Stimulated activated CD4-positive, alpha-beta T cell treated with anti-CD3 and anti-CD28 coated beads, Interleukin-4, amount 100 ng/mL, for 4 hours (primary cell): ENCODE measurements at places on chromosomes 2 and 18.

DNA sequence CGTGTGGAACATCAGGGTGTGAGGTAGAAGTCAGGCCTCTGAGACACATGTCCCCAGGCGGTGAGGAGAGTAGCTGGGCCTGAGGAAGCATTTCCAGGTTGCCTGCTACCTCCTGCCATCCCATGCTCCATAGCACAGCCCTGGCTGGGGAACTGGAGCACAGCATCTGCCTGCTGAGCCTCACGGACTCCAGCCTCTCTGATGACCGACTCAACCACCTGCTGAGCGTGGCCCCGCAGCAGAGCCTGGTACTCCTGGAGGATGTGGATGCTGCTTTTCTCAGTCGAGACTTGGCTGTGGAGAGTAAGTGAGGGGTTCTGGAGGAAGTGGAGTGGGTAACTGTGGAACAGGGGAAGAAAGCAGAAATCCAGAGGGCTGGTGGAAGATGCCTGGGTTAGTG is 2.9 kb downstream of the BCS1L start:
- DNase-seq: no peak

DNA sequence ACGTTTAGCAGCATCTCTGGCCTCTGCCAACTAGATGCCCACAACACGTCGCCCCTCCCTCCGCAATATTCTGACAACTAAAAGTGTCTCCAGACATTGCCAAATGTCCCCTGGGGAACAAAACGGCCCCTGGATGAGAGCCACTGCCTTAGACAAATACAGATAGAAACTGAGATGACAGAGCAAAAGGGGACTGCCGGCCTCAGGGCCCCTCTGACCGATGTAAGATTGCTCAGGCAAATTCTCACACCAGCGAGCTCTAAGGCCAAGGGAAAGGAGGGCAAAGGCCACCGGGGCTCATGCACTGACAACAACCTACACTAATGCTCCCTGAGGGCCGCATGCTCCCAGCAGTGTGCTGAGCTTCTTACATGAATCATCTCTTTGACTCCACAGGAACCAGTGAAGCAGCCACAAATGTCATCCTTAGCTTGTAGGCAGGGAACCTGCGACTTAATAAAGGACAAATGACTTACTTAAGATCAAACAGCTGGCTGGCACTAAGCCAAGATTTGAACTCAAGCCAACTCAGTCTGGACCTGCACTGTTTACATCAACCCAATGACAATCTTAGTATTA is 228.5 kb downstream of the TTC32 start:
- no peak for DNase-seq

DNA sequence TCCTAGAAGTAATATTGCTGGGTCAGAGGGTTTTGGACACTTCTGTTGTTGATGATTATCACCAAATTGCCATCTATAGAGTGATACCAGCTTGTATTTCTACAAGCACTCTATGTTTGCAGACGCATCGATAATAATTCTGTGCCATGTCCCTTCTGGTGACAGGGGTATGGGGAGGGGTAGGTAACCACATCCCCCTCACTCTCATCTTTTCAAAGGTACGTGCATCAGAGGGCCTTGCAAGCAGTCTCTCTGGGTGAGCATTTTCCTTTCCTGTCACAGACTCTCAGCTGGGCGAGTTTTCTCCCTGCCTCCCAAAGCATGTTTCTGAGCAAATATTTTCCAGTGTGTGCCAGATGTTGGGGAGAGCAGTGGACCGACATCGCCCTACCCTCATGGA is 98.0 kb downstream of the SMAD7 start:
- no peak for DNase-seq

DNA sequence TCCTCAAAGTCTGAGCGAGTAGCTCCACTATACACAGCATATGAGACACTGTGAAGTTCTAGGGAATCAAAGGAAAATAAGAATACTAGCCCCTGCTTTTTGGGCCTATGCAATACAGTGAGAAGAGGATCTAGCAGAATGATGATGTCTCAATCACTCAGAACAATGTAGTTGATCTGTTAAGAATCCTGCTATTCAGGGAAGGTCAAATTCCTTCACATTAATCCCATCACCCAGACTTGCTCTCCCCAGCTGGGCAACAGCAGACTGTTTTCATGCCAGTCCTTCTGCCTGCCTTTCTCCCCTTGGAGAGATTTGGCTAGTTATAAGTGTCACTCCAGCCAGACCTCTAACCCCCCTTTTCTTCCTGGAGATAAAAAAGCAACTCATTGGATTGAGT is 230.0 kb upstream of the EPHA4 start:
- DNase-seq: no peak

DNA sequence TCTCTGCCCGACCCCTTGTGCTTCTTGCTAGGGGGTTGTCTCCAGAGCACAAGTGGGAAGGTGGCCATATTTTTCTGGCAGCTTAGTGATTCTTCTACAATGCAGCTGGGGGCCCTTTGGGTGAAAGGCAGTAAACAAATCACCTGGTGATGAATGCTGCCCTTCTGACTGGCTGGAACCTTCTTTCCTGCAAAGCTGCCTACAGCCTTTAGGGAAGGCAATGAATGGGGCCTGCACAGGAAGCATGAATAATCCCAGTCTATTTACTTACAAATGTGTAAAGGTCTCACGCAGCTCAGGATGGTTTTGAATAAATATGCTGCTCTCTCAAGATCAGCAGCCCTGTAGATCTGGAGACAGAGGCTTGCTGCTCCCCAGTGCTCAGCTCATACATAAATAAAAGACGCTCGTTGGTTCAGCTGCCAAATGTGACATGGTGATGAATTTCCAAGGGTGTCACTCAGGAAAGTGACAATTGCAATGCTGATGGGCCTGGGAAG is 289.2 kb downstream of the TDRD15 start:
- DNase-seq: no peak

GRCh38 chr2:74511104-74511989 is 2.9 kb upstream of the TLX2 start:
- no peak for DNase-seq

- DNase-seq: no peak
Measured at GRCh38 chr2:198004173-198004572, 199.8 kb downstream of the PLCL1 start.

DNA sequence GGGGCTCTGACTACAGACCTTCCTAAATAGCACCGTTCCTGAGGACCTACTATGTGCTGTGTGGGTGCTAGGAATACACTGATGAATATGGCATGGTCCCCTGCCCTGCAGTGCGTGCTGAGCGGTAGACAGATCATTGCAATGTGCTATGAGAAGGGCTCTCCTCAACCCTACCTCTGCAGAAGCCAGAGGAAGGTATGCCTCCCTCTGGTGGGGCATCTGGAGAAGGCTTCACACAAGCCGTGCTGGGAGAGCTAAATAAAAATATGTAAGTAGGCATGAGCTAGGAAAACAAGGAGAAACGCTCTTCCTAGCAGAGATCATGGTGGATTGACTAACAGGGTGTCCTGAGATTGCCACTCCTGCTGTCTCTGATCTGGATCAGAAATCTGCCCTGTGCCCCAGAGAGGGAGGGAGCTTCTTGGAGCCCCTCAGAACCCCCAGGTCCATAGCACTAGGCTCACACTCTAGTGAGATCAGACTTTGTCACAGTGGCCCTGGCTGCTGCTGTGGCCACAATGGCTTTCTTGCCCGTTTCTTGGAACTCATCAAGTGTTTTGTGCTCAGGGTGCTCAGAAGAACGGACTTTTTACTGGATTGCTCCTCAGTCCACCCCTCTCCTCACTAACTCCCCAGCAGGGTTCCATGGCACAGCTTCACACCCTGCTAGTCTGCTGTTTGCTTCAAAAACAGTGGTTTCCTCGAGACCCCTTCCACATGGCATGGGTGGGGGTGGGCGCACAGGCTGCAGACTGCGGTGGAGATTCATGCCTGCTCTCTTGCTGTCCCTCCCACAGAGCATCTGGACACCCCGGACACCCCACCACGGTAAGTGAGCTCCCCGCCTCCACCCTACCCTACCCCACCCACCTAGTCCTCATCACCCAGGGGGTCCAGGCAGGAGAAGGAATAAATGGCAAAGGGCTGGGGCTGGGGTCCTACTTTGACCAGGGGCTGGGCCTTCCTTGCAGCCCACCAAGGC is 14.2 kb downstream of the SIGLEC15 start:
- no peak for DNase-seq

DNA sequence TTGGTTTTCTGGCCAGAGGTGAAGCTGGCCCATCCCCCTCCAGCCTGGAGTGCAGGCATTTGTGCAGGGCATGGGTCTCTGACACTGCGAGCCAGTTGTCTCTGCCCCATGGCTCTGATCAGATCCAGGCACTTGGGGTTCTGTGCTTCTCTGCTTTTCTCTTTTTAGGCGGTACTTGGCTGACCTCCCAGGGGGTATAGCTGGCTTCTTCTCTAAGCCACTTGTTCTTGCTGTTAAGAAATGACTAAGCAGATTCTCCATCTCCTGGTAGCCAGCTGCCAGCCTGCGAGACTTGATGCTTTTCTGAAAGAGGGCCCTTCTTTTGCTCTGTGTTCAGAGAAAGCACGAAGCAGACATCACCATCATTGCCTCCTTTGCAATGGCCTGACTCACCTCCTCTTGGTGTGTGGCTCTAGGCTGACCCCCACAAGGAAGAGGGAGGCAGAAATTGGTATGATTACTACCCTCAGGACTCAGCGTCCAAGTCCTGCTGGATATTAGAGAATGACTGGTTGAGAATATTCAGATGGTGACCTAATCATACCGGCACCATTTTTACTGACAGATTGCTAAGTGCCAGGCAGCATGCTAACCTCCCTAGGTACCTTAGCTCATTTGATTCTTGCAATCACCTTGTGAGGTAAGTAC is 32.7 kb downstream of the TNP1 start:
- no peak for DNase-seq

DNA sequence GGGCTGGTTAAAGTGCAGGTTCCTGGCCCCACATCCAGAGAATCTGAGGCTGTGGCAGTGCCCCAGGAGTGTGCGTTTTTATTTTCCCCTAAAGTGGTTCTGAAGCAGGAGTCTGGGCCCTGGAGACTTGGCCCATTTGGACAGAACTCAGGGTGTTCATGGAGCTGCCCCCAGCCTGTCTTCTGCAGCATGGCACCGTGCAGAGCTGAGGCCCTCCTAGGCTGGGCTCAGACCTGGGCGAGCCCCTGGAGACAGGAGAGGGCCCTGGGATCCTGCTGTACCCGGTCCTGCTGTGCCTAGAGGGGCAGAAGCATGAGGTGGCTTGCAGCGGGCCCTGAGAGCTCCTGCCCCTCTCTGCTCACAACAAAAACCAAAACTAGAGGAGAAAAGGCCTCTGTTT is 58.8 kb upstream of the B3GNT7 start:
- no peak for DNase-seq

GRCh38 chr2:200600549-200601225 is 14.9 kb downstream of the AOX1 start:
- DNase-seq: no peak

DNA sequence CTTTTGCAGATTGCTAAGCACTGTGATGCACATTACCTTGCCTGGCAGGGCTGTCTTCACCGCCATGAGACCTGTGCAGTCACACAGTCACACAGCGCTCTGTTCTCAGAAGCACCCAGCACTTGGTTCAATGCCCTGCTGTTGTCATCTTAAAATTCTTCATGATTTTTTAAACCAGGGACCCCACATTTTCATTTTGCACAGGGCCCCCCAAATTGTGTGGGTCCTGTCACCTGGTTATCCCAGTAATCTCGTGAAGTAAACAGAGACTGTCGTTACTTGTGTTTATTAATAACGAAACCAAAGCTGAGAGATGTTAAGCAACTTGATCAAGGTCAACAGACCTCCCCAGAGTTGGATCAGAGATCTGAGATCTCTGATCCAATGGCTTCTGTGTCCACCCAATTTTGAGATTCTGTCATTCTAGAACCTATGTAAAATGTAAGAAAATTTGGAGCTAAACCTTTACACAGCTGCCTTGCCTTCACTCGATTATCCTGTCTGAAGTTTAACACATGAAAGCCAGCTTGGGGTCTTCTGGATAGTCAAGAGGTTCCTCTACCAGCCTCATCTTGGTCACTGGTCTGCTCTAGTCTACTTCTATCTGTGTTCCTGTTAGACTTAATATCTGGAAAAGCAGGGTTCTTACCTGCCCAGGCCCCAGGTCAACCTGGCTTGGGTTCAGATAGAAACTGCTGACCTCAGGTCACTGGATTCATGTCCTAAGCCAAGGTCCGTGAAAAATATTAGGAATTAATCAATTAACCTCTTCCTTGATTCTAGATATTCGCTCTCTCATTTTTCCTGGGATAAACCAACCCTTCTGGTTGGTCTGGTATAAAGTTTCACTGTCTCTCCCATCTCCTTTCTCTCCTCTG is 13.7 kb upstream of the TTC39C start:
- no peak for DNase-seq

DNA sequence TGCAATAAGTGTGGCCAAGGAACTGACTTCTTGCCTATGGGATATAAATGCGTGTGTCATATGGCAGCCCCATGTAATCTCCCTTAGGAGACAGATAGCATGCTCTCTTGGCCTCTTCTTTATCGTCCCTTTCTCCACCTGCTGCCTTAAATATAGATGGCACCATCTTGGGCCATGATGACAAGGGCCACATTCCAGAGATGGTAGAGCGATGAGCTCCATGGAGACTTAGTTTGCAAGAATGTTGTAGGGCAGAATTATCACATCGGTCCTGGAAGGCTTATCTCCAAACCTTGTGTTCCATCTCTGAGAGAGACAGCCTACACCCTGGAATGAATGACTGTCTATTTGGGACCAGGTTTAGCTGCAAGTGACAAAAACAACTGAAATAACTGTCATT is 536.7 kb downstream of the TNS1 start:
- DNase-seq: no peak

DNA sequence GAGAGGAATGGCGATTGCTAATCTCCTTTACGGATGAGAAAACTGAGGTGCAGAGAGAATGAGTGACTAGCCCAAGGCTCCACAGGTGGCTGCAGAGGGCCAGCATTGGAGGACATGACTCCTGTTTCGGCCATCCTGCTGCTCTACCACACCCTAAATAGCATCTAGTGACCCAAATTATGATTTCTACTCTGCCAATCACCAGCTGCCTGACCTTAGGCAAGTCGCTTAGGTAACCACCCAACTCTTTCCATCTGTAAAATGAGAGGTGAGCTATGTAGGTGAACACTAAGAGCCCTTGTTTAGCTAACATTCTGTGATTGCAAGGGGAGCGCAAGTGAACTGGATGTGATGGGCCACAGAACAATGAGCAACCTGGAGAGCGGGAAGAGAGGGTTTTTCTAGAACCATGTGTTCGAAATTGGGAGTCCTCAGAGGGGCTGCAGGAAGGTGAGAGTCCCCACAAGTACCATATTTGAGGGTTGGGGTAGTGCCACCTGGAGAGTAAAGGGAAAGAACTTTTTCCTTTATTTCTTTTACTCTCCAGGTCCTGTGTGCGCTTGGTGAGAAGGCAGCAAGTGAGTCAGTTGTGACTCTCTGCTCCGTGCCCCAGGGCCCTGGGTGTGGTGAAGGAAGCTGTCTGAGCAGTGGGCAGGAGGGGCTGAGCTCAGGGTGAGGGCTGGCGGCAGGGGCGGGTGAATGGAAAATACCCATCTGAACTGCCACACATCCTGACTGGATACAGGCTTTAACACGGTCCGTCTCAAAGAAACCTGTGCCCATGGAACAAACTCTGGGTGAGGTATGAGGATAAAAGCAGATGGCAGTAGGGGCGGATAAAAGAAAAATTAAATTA is 2.4 kb downstream of the CYP27C1 start:
- no peak for DNase-seq

- DNase-seq: no peak
Measured at GRCh38 chr18:55268151-55268601, 308.9 kb upstream of the CCDC68 start.

- no peak for DNase-seq
Measured at GRCh38 chr2:83579507-83579906, 879.6 kb downstream of the SUCLG1 start.

GRCh38 chr2:197307933-197308521 is 2.6 kb downstream of the ANKRD44 start:
- DNase-seq: peak; percentile 35
